ENCODE measurements at places on chromosomes 12 and 14. TPM values are rescaled to one million over a fixed set of nuclear protein-coding genes. Genes with fewer than 3 reads are reported as not detected.

GRCh38 chr12:124190312-124191023 is 104.4 kb upstream of the RFLNA start:
- DNase-seq = no peak

GRCh38 chr12:116055895-116056607 is 221.4 kb downstream of the MED13L start:
- DNase-seq = no peak

GRCh38 chr12:104377514-104377812 is 73.9 kb downstream of the EID3 start:
- DNase-seq = no peak

The NEUROD4 gene
- not detected for total RNA-seq

DNA sequence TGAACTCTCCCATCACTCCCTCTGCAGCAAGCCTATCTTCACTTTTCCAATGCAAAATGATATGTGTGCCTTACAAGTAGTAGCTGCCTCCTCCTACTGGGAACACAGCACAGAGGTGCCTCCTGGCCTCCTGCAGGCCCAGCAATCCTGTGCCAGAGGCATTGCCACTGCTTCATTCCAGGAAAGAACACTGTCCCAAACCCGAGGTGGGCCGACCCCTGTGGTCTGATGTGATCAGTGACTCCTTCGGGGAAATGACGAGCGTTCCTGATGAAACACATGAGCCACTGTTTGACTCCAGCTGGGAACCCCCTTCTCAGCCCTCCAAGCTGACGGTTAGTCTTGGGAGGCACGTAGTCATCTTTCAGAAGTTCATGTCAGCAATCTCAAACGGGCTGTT is 19.5 kb downstream of the PSMC1 start:
- DNase-seq = peak; percentile 79

The HSPB8 gene
- 54.6 TPM for total RNA-seq

DNA sequence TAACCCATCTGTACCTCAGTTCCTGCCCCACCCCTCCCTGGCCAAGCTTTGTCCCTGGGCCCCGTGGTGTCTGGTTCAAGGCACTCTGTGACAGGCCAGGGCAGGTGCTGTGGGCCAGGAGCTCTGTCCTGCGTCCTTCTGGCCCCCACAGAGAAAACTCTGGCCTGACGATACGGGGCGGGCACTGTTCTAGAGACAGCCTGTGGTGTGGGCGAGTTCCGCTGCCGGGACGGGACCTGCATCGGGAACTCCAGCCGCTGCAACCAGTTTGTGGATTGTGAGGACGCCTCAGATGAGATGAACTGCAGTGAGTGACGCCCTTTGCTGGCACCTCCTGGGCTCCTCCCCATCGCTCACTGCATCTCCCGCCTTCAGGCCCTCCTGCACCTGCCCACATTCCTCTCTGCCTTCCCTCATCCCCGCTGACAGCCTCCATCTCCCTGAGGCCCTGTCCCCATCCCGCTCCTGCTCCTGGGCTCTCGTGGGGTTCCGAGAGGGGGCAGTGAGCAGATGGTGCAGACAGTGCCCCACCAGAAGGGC is 22.8 kb upstream of the NXPH4 start:
- no peak for DNase-seq

GRCh38 chr12:16437926-16438325 is 90.5 kb downstream of the MGST1 start:
- DNase-seq = no peak

The SERPINA9 gene
- 0.22 TPM for total RNA-seq

DNA sequence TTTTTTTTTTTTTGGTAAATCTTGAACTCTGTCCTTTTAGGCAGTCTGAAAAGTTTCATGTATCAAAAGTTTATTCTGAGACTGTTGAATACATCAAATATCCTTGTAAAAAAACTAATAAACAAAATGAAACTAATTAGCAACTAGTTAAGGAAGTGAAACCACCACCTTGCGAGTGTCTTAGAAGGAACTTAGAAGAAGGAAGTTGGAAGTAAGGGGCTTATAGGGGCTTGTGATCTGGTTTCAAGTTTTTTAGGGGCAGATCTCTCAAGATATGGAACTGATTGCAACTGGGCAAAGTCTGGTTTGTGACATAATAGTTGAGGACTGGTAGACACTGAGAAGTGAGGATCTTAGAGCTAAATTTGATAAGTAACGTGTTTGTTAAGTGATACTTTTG is 748.8 kb downstream of the C12orf50 start:
- DNase-seq = no peak

DNA sequence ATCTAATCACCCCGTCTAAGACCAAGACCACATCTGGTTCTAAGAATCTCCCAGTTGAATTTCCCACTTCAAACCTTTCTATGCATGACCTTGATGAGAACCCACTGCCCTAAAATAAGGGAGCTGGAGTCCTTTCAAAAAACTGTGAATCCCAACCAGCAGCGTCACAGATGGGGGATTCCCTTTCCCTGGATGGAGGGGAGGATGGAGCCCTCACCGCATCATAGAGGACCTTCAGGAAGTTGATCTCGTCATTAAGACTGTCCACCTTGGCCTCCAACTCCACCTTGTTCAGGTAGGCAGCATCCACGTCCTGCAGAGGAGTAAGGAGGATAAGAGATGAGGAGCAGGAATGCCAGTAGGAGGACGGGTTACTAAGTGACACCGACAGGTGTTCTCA is 4.8 kb downstream of the KRT4 start:
- DNase-seq = no peak

DNA sequence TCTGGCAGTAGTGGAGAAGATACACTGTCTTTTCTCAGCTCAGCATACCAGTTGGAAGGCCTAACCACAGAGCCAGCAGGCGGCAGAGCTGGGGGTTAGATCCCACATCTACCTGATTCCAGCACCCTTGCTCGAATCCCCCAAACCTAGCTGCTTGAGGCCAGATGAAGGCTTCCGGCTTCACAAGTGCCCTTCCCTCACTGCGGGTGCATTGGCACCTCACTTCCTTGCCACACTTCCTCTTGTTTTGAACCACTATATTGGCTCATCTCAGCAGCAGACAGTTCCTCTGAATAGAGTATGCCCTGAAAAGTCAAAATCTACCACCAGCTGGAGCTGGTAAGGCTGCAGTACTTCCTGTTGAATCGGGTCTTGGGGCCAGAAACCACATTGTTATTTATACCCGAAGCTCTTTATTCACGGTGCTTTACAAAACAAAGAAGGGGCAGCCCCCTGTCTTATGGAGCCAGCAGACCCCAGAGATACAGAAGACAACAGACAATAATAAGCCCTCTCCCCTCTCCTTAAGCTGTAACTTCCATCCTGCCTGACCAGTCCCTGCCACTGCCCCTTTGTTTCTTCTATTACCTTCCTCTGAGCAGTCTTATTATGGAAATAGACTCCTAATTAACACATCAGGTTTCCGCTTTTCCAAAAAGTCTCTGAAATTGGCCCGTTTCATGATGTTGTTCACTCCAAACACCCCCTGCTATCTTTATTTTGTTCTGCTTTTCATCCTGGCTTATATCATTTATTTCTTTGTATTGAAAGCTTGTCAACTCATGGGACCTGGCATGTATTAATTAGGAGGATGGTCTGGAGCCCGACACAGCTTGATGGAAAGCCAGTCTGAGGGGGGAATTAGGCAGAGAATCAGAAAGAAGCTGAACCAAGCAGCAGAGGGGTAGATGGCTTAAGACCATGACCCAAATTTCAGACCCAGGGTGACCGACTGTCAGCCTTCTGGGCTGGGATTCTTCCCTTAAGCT is 233.5 kb downstream of the EFCAB11 start:
- DNase-seq = no peak

- no peak for DNase-seq
Measured at GRCh38 chr12:113119980-113120669, 15.4 kb downstream of the RASAL1 start.

DNA sequence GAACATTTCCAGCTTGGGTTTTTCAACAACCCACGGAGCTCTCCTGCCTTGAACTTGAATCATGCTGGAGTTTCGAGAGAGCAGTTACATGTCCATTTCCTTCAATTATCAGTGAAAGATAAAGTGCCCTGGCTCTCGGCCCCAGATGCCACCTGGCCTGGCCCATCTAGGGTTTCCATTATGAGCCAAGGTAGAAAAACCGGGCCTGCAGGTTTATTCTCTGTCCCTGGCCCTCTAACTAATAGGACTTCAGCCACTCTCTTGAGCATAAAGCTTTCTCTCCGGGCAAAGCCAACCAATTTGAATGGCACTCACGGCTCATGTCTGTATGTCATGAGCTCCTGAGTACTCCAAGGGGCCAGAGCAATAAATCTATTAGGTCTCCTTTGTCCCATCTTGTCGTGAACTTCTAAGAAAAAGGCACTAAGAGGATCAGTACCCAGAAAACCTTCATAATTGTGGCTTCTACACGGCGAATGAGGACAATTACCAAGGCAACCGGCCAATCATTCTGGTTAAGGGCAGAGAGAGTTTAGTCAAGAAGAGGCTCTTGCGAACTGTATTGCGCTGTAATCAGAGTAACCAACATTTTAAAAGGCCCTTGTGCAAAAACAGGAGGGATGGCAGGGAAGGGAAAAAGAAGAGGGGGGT is 392.3 kb downstream of the MED13L start:
- no peak for DNase-seq

The ADGRD1 gene
- 3.9 TPM for total RNA-seq

- no peak for DNase-seq
Measured at GRCh38 chr12:26416550-26416949, 221.2 kb downstream of the SSPN start.

DNA sequence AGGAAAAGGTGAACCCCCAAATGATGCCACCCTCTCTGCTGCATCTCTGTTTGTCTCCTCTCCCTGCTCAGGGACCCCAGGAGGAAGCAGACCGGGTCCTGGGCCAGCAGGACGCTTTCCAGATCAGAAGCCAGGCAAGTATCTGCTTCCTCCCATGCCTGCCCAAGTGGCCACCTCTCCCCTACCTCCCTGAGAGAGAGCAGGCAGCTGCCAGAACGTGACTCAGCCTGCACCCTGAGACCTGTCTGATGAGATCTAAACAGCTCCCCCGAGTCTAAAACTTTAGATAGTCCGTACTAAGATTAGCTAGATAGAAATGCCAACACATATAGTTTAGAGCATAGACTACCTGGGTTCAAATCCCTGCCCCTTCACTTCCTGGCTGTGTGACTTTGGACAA is 31.2 kb upstream of the OAS1 start:
- no peak for DNase-seq

GRCh38 chr12:101826766-101827368 is 3.9 kb downstream of the GNPTAB start:
- DNase-seq = no peak

- no peak for DNase-seq
Measured at GRCh38 chr12:50734409-50735263, 29.3 kb upstream of the ATF1 start.

GRCh38 chr12:106204312-106204711 is 43.5 kb downstream of the CKAP4 start:
- DNase-seq = no peak

The MYF5 gene
- not detected for total RNA-seq

The MFAP5 gene
- total RNA-seq = 86.4 TPM

The LALBA gene
- not detected for total RNA-seq

DNA sequence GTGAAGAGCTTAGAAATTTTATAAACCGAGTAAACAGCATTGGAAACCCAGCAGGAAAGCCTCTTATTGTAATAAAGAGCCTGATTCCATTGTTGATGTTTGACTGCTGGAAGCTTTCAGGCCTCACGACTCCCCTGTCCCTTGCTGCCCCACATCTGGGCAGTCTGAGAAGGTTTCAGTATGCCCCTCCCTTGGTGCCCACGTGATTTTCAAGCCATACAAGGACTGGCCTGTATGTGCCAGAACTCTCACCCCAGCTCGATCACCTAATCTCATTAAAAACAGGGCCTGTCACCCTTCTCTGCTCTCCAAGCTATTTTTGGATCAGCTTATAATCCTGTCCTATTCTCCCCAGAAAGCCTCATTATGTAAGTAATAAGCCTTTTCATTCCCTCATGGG is 7.5 kb upstream of the PYROXD1 start:
- DNase-seq = no peak

- DNase-seq = no peak
Measured at GRCh38 chr14:69106451-69106850, 46.5 kb downstream of the DCAF5 start.

- DNase-seq = peak; percentile 23
Measured at GRCh38 chr12:20101046-20101445, 267.3 kb upstream of the PDE3A start.

DNA sequence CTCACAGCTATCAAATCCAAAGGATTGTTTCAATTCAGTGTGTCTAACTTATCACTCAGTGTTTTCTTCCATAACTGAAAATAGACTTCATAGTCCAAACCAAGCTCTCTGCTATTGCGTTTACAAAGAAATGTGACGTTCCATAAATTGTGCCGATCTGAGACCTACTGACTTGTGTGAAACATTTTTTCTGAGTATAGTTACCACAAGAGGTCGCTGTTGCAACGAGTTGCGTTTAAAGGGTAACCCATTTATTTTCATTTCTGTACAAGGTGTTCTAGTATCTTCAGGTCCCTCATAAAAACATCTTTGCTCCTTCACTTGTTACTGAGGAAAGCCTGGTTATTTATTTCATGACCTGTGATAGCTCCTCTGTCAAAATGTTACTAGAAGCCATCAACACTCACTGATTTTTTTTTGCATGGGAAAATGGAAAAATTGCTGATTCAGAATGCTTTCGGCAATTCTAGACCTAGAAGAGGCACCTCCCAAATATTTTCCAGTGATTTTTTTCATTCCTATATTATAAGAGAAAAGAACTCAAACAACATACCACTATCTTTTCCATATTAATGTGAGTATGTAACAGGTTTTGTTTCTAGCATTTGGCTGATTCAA is 60.9 kb upstream of the OR4E1 start:
- DNase-seq = no peak

DNA sequence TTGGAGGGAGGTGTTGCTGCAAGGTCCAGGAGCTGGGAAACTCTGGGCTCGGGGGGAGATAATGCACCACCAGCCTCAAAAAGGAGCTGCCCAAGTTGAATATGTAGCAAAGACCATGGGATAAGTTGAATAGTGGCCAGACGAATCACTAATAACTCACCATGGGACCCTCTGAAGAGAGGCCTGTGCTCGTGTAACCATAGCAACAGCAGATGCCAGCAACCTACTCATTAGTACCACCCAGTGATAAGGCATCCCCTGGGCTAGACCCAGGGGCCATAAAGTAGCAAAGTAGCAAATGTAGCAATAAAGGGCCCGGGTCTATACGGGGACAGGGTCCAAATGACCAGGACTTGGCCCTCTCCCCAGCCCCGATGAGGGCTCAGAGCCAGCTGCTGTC is 328.0 kb downstream of the DPF3 start:
- DNase-seq = no peak

Data from astrocyte (in vitro differentiated cells and primary cell).